ENCODE measurements at places on chromosomes 5 and 9.

- no peak for DNase-seq
Measured at GRCh38 chr9:133589454-133590227, 19.5 kb downstream of the FAM163B start.

GRCh38 chr5:94777056-94777880 lies 158.8 kb downstream of the SLF1 start:
- DNase-seq: no peak

DNA sequence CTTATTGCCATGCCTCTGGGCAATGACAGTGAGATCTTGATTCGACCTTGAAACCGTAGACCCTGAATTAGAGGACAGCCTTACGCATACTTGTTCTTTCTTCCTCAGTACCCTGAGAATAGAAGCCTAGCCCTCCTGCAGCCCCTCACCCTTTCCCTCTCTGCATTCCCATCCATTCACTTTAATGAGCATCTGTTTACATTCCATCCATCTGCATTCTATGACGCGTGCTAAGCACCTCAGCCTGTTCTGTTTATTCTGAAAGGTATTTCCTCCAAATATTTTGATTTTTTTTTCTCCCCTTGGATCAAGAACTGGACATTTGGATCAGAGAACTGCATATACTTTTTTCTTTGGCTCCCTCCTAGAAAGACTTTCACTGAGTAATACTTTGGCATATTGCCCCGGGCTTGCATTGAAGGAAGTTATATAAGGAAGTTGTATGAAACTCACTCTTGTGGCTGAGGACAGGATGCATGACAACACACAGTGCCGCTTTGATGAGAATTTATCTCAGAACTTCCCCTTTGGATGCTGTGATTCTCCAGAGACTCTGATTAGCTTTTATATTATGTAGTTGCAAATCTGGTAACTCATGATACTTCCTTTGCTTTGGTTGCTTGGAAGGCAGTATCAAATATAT lies 15.7 kb downstream of the TMEM8B start:
- no peak for DNase-seq

GRCh38 chr9:134747951-134748489 lies 106.4 kb downstream of the COL5A1 start:
- no peak for DNase-seq

DNA sequence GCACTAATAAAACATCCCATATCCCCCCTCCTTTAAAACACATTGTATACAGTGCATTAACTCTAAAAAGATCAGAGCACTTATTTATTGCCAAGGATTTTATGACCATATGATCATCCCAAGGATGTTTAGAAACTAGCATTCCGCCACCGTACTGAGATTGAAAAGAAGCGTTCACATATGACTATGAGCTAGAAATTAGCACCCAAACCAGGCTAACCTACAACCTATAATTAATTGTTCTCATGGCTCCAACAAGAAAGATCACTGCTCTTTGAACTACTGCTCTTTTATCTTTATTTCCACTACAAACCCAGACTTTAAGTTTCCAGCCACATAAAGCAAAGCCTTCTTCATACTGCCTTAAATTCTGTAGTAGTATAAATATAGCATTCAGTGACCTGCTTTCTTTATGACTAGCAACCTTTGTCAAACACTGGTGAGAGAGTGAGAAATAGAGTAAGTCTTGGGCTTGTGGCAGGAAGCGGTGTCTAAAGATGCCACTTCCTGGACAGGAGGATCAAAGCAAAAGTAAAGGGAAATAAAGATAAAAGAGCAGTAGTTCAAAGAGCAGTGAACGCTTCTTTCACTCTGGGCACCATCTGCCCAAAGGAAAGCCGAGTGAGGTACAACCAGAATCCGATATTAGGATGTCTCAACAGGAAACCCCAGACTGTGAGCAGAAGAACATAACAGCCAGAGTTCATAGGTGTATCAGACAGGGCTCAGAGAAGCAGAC lies 151.1 kb upstream of the ERCC6L2 start:
- no peak for DNase-seq

DNA sequence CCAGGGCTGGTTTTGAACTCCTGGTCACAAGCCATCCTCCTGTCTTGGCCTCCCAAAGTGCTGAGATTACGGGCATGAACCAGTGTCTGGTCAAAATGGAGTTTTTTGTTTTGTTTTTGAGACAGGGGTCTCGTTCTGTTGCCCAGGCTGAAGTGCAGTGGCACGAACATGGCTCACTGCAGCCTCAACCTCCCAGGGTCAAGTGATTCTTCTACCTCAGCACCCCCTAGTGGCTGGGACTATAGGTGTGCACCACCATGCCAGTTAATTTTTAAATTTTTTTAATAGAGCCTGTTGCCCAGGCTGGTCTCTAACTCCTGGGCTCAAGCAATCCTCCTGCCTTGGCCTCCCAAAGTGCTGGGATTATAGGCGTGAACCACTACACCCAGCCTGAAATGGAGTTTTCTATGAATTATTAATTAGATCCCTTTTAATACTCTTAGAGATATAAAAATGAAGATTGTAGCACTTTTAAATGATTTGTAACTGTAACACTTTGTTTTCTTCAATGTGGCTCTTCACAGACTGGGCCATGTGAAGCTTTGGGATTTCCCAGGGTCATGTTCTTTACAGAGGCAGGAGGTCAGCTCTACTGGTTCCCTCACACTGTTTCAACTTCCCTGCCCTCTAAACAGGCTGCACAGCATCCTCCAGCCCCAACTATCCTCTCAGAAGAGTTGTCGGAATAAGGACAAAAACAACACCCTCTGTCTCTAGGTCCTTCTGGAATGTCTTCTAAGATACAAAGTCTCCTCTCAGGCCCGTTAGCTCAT lies 32.7 kb upstream of the SPARC start:
- DNase-seq: no peak

DNA sequence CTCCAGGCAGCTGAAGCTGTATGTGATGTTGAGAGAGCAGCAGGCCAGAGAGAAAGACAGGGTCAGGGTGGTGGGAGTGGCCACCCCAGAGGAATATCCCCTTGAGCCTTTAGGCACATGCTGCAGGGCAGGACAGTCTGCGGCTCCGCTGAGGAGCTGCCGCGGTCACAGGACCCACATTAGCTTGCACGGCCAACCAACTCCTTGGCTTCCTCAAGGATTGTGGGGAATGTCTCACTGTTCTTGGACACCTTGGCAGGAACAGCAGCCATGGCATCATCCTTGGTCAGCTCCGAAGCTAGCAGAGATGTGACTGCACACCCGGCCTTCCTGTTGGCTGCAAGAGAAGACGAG lies 27.8 kb downstream of the PCDHGC5 start:
- DNase-seq: no peak

DNA sequence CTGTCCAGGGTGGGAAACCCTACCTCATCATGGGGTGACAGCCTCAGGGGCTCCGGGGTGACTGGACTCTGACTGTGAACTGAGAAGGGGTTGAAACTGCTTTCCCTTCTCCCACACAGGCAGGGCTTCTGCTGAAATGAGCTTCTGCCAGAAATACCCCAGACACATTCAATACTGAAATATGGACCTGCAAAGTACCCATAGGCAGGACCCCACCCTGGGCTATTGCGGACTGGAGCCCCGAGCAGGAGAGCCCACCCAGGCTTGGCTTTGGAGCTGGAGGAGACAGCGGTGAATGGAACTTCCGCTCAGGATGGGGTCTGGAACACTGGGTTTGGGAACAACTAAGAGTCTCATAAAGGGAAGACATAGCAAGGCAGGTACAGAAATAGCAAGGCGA lies 37.5 kb downstream of the IRX2 start:
- DNase-seq: no peak

DNA sequence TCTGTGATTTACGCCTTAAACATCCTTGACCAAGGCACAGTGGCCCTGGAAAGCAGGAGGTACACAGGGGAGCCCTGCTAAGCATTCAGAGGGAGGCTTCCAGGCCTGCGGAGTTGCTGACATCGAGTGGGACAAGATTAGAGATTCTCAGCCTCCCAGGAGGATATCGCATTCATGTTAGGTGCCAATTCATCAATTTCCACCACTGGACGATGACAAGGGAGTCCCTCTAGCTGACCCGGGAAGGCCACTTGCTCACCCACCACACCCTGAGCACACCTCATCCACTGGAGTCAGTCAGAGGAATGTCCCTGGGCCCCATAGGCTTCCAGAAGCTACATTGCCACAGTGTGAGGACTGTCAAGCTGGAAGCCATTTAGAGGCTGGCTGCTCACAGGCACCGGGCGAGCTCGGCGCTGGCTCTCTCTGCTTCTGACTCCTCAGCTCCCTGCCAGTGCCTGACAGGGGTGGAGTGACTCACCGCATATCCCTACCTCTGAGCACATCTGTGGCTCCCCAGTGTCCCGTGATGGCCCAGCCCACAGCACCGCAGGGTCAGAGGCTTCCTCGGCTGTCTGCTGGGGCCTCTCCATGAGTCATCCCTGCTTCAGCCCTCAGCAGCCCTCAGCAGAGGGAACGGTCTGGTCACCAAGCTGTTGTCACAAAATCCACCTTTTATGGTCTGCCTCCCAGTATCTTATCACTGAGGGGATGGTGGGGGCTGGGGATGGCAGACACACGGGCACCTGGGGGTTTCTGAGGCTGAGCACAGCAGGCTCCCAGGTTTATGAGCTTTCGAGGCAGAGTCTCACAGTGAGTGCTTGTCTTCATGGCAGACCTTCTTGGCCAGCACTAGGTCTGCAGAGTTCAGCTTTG lies 117.5 kb downstream of the ZNF608 start:
- no peak for DNase-seq

DNA sequence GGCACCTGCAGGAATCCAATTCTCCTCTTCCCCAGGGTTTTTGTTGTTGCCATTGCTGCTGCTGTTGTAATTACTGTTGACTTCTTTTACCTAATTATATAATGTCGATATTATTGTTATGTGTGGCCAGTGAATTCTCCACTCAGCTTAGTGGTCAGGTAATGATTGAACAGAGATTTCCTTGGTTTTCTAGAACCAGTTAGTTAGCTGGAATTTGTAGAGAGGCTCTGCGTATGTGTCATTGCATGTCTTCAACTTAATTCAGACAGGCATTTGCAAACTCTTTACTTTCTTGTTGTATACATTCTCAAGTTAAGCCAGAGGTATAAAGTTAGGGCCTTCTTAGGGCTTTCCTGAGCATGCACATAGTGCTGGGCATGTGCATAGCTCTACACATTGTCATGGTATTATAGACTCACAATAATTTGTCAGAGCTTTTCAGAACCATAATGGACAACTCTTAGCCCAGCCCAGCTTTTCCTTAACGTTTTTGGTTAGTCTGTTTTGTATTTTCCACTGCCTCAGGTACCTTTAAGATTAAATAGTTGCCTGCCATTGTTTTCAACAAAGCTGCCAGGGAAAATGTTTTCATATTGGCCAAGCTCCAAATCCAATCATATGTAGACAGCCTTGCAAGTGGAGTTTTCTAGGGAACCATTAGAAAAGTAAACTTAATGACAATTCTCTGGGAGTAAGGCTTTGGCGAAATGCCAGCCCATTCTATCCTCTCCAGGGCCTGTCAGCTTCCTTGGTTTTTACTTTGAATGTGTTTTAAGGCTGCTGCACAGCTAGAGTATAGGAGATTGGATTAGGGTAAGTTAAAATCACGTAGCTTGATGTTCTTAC lies 68.1 kb downstream of the UBE2R2 start:
- DNase-seq: peak; percentile 38

DNA sequence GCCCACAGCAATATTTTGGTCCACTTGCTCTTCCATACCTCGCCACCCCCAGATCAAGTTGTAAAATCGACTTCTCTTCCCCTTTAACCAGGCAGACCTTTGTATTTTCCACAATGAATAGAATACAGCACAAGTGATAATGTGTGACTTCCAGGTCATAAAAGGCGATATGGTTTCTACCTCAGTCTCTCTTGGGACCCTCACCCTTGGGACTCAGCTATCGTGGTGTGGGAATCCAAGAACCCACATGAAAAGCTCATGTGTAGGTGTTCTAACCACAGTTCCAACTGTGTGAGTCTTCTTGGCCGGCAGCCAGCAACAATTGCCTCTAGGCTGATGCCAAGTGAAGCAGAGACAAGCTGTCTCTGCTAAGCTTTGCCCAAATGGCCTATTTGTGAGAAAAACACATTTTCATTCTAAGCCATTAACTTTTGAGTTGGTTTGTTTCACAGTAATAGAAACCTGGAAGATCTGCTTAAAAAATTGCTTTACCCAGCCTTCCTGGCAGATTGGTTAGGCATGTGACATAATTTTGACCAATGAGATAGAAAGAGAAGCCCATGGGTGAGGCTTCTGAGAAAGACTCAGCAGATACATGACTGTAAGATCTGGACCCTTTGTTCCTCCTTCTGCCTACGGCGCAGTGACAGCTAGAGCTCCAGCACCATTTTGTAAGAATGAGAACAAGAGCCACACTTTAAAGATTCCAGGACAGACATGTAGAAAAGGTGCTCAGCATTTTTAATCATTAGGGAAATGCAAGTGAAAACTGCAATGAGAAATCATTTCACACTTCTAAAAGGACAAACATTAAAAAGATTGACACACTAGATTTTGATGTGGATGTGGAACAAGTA lies 18.3 kb upstream of the MLLT3 start:
- DNase-seq: no peak

DNA sequence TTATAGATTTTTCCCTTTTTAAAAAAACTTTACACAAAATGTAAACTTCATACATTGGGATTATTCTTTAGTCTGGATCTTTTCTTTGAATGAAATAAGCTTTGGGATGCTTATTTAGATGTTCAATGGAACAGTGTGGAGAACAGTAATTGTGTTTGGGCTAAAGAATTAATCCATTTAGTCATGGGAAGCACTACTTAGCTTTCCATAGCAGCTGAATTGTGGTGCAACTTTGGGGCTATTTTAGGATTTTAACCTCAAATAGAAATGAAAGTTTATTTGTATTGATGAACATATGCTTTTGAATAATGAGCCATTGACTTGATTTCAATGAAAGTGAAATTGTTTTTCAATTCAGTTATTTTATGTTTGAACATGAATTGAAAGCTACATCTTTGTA lies 72.4 kb downstream of the ZCCHC7 start:
- no peak for DNase-seq

DNA sequence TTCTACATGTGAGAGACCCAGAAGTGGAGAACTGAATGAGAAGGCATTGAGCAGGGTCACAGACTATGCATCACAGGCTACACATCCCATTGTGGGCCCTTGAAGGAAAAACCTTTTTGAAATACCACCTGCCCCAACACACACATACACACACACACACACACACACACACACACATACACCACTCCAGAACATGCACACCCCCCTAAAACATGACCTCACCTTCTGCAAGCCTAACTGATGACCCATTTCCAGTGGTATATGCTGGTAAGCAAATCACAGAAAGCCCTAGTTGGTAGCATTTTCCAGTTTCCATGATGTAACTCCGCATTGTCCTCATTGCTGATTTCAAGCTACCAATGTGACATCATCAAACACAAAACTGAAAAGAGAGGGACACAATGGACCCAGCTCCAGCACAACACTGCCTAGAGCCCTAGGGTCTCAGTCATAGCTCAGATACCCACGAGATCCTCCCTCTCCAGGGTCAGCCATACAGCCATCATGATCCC lies 36.4 kb downstream of the THBS4 start:
- no peak for DNase-seq

GRCh38 chr5:36397901-36398536 lies 96.3 kb upstream of the RANBP3L start:
- no peak for DNase-seq

- no peak for DNase-seq
Measured at GRCh38 chr5:171702135-171702770, 83.4 kb upstream of the SMIM23 start.

All from NCI-H187 treated with DMSO at 0.1 percent for 48 hours (cell line).